Activated T-cell treated with anti-CD3 and anti-CD28 coated beads, Interleukin-2, amount 50 U/mL, for 72 hours (primary cell): ENCODE measurements at places on chromosomes 7 and 10. TPM values are rescaled to one million over a fixed set of nuclear protein-coding genes. Genes with fewer than 3 reads are reported as not detected.

GRCh38 chr7:158264881-158265742 lies 322.5 kb downstream of the PTPRN2 start:
- no peaks in the 10 kb centered on the region for H3K36me3 ChIP-seq
- H3K27me3 ChIP-seq = no peaks in the 10 kb centered on the region
- no peak for DNase-seq
- no peak overlapping the region for H3K4me3 ChIP-seq
- no peak overlapping the region for H3K27ac ChIP-seq

DNA sequence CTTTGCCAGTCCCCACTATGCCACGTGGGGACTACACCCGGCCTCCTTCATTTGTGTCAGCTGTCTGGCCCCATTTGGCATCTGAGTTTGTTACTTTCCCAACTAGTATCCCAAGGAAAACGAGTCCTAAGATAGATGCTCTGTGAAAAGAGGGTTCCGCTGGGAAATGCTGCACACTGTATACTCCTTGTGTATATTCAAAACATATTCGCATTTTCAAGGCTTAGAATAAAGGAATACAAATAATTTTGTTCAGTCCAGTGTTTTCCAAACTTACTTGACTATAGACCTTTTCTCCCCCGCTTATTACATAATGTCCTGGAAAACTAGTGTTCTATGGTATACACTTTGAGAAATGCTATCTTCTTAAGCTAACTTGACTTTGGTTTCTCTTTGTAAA lies 167.8 kb upstream of the IMMP2L start:
- H3K4me3 ChIP-seq = no peak overlapping the region
- no peaks in the 10 kb centered on the region for H3K27me3 ChIP-seq
- no peak for DNase-seq
- H3K4me1 ChIP-seq = no peaks in the 10 kb centered on the region

The PON3 gene
- total RNA-seq = 0.31 TPM

- H3K36me3 ChIP-seq = peaks cover 5% of the 10 kb centered on the region
- no peaks in the 10 kb centered on the region for H3K27me3 ChIP-seq
- H3K4me3 ChIP-seq = no peak overlapping the region
- H3K4me1 ChIP-seq = peaks cover 45% of the 10 kb centered on the region
- no peak overlapping the region for H3K27ac ChIP-seq
Observed at GRCh38 chr7:132490474-132490873, 85.8 kb downstream of the PLXNA4 start.

- H3K4me3 ChIP-seq = no peak overlapping the region
- H3K27me3 ChIP-seq = no peaks in the 10 kb centered on the region
- H3K36me3 ChIP-seq = no peaks in the 10 kb centered on the region
- H3K27ac ChIP-seq = no peak overlapping the region
- no peaks in the 10 kb centered on the region for H3K4me1 ChIP-seq
Observed at GRCh38 chr7:142566271-142566670, 183.0 kb upstream of the PRSS1 start.

The COBL gene
- not detected for total RNA-seq

- no peak overlapping the region for H3K4me3 ChIP-seq
- no peak overlapping the region for H3K27ac ChIP-seq
- peaks cover 3% of the 10 kb centered on the region for H3K36me3 ChIP-seq
- DNase-seq = no peak
Observed at GRCh38 chr10:124041675-124042445, 51.5 kb downstream of the CHST15 start.

- H3K27me3 ChIP-seq = no peaks in the 10 kb centered on the region
- DNase-seq = no peak
- H3K4me3 ChIP-seq = no peak overlapping the region
- no peaks in the 10 kb centered on the region for H3K4me1 ChIP-seq
- H3K36me3 ChIP-seq = no peaks in the 10 kb centered on the region
- H3K27ac ChIP-seq = no peak overlapping the region
Observed at GRCh38 chr10:121313119-121313875, 284.9 kb downstream of the FGFR2 start.

The ATOH7 gene
- not detected for total RNA-seq

The CYP2E1 gene
- 0.83 TPM for total RNA-seq

DNA sequence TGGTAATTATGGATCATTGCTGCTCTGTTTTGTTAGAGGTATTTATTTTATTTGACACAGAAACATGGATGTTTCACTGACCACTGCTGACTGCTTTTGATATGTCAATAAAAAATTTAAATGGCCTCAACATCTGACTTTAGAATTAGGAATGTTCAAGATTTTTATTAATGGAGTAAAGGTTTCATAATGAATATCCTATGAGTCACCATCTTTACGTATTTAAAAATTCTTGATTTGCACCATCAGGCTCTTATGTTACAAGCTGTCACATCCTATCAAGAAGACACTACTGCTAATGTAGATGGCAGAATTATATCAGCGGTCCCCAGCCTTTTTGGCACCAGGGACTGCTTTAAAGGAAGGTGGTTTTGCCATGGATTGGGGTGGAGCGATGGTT lies 578.7 kb upstream of the NRP1 start:
- H3K36me3 ChIP-seq = no peaks in the 10 kb centered on the region
- DNase-seq = no peak
- no peaks in the 10 kb centered on the region for H3K4me1 ChIP-seq
- H3K27me3 ChIP-seq = peaks cover 12% of the 10 kb centered on the region

The ACBD7 gene
- 5.5 TPM for total RNA-seq

The CLEC2L gene
- total RNA-seq = not detected

The BBS9 gene
- total RNA-seq = 10.8 TPM

DNA sequence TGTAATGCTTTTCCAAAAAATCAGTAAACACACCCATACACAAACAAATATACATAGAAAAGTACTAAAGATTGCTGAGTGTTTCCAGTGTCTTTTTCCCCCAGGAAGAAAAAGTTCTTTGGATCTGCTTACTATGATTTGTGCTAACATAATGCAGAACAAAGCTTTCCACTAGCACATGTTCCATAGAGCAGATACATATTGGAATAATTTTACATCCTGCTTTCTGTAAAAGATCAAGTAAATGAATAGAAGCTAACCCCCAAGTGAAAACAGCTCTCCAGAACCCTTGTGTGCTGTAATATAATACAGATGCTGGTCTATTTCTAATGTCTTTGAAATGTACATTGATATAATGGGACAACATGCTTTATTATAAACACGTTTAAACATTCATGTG lies 125.5 kb downstream of the PON1 start:
- no peaks in the 10 kb centered on the region for H3K27me3 ChIP-seq
- DNase-seq = no peak
- no peaks in the 10 kb centered on the region for H3K4me1 ChIP-seq
- no peak overlapping the region for H3K27ac ChIP-seq
- H3K36me3 ChIP-seq = no peaks in the 10 kb centered on the region
- H3K4me3 ChIP-seq = no peak overlapping the region

The HMX3 gene
- 1.2 TPM for total RNA-seq

GRCh38 chr10:107577221-107577620 lies 412.7 kb upstream of the SORCS1 start:
- no peaks in the 10 kb centered on the region for H3K4me1 ChIP-seq
- no peak for DNase-seq
- H3K4me3 ChIP-seq = no peak overlapping the region
- peaks cover 2% of the 10 kb centered on the region for H3K36me3 ChIP-seq

DNA sequence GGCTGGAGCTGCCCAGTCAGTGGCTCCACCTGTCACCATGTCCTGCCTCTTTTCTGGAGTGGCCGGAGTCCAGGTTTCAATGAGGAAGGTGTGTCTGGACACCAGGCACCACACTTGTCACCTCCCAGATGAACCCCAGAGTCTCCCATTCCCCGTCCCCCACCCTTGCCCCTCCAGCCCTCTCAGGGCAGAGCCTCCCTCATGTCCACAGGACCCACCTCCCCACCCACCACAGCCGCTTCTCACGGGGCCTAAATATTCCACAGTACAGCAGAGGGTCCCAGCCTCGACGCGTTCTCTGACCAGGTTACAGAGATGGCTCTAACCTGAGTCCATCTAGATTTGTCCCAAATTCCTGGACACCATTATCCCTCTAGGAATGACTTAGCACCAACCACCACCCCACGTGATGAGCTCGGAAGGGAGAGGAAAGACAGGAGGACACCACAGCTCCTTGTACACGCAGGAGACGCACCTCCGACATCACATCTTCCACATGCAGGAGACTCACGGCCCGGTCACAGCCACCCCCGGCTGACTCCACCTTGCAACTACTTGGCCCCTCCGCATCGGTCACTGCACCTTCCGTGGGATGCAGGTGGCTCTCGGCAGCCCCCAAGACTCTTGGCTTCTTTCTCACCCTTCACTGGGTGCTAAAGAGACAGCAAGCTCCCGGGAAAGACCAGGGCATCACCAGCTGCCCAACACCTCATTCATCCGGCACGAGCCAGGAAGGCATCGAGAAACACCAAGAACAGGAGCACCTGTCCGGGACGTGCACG lies 560.2 kb downstream of the DNAJB6 start:
- H3K4me3 ChIP-seq = no peak overlapping the region
- no peaks in the 10 kb centered on the region for H3K36me3 ChIP-seq
- peaks cover 6% of the 10 kb centered on the region for H3K4me1 ChIP-seq
- H3K27me3 ChIP-seq = no peaks in the 10 kb centered on the region
- DNase-seq = no peak

- H3K36me3 ChIP-seq = no peaks in the 10 kb centered on the region
- no peak overlapping the region for H3K4me3 ChIP-seq
- no peaks in the 10 kb centered on the region for H3K4me1 ChIP-seq
- no peaks in the 10 kb centered on the region for H3K27me3 ChIP-seq
Observed at GRCh38 chr7:125246706-125247105, 317.1 kb upstream of the POT1 start.

GRCh38 chr10:133381036-133381435 lies 2.0 kb downstream of the PAOX start:
- H3K27ac ChIP-seq = no peak overlapping the region
- no peaks in the 10 kb centered on the region for H3K4me1 ChIP-seq
- no peak for DNase-seq
- no peak overlapping the region for H3K4me3 ChIP-seq
- no peaks in the 10 kb centered on the region for H3K27me3 ChIP-seq
- no peaks in the 10 kb centered on the region for H3K36me3 ChIP-seq

The PLXDC2 gene
- 0.09 TPM for total RNA-seq

- H3K36me3 ChIP-seq = no peaks in the 10 kb centered on the region
- H3K27ac ChIP-seq = no peak overlapping the region
- H3K4me1 ChIP-seq = no peaks in the 10 kb centered on the region
- no peak for DNase-seq
Observed at GRCh38 chr7:138276891-138277290, 183.2 kb upstream of the TRIM24 start.

DNA sequence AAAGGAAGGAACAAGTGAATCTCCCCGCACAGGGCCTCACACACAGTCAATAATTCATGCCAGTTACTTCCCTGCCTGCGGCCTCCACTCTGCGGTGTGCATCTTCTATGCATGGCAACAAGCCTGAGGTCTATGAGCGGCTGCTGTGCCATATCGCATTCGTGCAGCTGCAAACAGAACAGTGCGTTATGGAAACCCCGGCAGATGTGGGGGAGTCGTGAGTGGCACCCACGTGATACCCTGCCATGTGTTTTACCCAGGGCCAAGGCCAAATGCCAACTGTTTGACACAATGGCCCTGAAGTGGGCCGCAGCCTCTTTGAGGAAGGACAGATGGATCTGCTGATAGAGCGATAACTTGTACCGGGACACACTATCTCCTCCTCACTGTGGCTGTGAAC lies 13.4 kb downstream of the TNS3 start:
- H3K4me3 ChIP-seq = no peak overlapping the region
- H3K27ac ChIP-seq = no peak overlapping the region
- no peaks in the 10 kb centered on the region for H3K4me1 ChIP-seq
- no peak for DNase-seq

The SPOCK2 gene
- total RNA-seq = 253 TPM

The COL26A1 gene
- total RNA-seq = not detected

The ZNF273 gene
- 15.0 TPM for total RNA-seq

- peak; percentile 50 for DNase-seq
- peak overlapping the region; percentile 78 for H3K27ac ChIP-seq
- no peaks in the 10 kb centered on the region for H3K27me3 ChIP-seq
- H3K4me3 ChIP-seq = peak overlapping the region; percentile 75
Observed at GRCh38 chr7:105003275-105003674, 10.7 kb upstream of the KMT2E start.

DNA sequence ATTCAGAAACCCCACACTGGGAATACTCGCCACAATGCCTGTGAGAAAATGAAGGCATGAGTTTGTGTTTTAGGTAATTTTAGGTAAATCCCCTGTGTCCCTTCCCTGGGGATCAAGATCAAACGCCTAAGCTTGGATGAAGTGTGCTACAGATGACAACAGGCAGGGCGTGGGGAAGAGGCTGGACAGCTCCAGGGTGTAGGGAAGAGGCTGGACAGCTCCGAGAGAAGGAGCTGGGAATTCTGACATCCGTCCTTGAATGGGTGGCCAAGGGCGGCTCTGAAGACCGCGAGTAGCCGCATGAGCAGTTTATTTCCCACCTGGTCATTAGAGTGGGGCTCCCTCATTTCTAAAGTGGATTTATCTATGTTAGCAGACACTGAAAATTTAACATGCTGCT lies 109.7 kb downstream of the RAMP3 start:
- no peaks in the 10 kb centered on the region for H3K36me3 ChIP-seq
- no peaks in the 10 kb centered on the region for H3K4me1 ChIP-seq
- no peak overlapping the region for H3K27ac ChIP-seq
- no peak for DNase-seq
- peaks cover 14% of the 10 kb centered on the region for H3K27me3 ChIP-seq
- no peak overlapping the region for H3K4me3 ChIP-seq

The STAG3 gene
- total RNA-seq = 103 TPM

GRCh38 chr10:91127341-91128082 lies 93.0 kb upstream of the PCGF5 start:
- no peak overlapping the region for H3K27ac ChIP-seq
- no peaks in the 10 kb centered on the region for H3K4me1 ChIP-seq
- no peaks in the 10 kb centered on the region for H3K36me3 ChIP-seq
- no peak overlapping the region for H3K4me3 ChIP-seq
- no peak for DNase-seq

DNA sequence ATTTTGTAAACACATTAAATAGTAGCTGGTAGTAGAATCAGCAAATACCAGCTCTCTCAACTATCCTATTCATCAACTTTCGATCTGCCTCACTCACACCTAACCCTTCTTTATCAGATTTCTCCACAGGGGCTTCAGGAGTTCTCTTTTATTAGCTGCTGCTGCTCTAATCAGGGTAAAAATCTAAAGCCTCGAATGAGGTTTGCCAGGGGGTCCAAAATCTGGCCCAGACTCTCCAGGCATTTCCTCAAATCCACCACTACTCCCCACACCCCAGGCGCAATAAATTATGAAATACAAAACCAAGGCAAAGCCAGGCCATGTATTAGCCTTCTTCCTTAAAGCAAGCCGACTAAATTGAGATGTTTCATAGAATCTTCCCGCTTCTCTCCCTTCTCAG lies 2.3 kb downstream of the RNF216 start:
- peak overlapping the region; percentile 35 for H3K4me3 ChIP-seq
- peak overlapping the region; percentile 55 for H3K27ac ChIP-seq
- DNase-seq = no peak
- H3K4me1 ChIP-seq = peaks cover 60% of the 10 kb centered on the region
- peaks cover 2% of the 10 kb centered on the region for H3K36me3 ChIP-seq
